ENCODE measurements at places on chromosomes 1 and 21. TPM values are rescaled to one million over a fixed set of nuclear protein-coding genes. Genes with fewer than 3 reads are reported as not detected.

GJB5 gene
- 0.34 TPM for total RNA-seq

CAMK2N1 gene
- total RNA-seq: 40.8 TPM

AADACL4 gene
- 0.09 TPM for total RNA-seq

MECR gene
- total RNA-seq: 16.9 TPM

FCRLB gene
- total RNA-seq: 0.69 TPM

SLC9C2 gene
- total RNA-seq: not detected

All from bronchial smooth muscle cell (primary cell).